Sciatic nerve (tissue), 2 donors: ENCODE measurements at places on chromosomes 5 and 9. TPM values are rescaled to one million over a fixed set of nuclear protein-coding genes. Genes with fewer than 3 reads are reported as not detected.

DNA sequence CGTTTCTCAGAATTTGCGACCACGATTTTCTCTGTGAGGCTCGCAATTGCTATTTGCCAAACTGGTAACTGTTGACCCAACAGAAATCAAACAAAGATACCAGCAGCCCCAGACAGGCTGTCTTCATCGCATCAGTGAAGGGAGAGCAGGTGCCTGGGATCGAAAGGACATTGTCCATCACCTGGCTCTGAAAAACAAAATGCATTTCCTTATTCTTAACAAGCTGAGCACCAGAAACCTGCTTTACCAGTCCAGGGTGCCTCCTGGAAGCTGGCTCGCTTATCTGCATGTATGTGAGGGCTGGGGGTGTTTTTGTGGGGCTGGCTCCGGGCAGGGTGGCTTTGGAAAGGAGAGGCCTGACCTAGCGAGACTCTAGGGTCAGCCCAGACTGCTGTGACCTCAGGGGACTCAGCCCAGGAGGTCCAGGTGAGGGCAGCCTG, 24.7 kb downstream of the WWC1 start:
- no peak for DNase-seq

CEL gene
- 2.7 TPM for total RNA-seq

- peak; percentile 49 for DNase-seq
Measured at GRCh38 chr5:179273441-179274145, 71.7 kb downstream of the ADAMTS2 start.

DNA sequence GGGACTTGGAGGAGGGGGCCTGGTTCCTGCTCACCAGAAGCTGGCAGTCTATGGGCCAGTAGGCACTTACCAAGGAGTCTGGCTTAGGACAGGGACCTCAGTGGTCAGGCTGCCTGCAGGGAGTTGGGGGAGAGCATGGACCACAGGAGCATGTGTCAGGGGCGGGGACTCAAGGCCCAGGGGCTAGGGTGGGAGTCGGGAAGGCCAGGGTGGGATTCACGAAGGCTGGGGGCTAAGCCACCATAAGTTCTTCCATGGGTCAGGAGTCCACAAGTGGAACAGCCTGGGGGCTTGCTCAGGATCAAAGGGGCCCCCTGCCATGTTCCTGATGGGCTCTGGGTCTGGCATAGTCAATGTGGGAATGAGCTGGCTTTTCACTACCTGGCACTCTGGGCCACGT, 11.5 kb upstream of the SLC25A48 start:
- DNase-seq = no peak

N4BP3 gene
- 2.6 TPM for total RNA-seq

DNA sequence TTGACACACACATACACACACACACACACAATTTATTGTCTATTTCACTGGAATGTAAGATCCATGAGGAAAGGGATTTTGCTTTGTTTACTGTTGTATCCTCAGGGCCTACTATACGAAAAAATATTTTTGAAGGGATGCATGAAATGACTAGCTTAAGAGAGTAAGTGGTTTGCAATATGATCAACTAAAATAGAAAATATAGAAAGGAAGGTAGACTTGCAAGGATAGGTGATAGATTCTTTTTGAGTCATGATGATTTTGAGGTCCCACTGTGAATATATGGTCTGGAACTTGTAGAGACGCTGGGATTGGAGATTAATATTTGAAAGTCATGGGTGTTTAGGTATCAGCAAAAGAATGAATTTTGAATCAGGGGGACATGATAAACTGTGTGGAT, 28.9 kb upstream of the OTULIN start:
- DNase-seq = no peak

GRCh38 chr5:146484714-146485391, 31.1 kb downstream of the GPR151 start:
- DNase-seq = no peak

DNA sequence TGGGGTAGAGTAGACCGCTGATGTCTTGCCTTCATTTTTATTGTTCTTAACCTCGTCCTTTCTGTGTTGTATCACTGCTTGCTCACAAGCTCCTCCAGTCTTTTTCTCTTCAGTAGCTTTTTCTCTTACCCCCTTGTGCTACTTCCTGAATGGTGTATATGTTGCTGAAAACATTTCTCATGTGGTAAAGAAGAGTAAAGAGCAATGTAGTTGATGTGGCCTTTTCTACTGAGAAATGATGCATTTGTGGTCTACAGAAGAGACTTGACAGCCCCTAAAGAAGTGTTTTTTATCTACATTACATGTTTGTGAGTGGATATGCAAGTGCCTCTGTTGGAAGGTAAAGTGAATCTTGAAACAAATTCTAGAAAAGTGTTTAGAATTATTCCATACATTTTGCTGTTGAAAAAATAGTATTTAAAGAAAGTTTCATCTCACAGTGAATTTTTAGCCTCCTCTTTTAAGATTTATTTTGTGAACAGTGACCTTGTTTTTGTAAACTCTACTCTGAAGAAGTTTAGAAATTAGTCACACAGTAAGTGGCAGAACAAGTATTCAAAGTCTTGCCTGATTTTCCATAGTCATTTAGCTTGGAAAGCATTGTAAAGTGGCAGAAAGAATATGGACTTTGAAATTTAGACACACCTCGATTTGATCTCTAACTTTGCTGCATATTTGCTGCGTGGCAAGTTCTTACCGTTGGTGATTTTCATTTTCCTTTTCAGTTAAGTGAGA, 17.4 kb downstream of the CDC42SE2 start:
- no peak for DNase-seq

DNA sequence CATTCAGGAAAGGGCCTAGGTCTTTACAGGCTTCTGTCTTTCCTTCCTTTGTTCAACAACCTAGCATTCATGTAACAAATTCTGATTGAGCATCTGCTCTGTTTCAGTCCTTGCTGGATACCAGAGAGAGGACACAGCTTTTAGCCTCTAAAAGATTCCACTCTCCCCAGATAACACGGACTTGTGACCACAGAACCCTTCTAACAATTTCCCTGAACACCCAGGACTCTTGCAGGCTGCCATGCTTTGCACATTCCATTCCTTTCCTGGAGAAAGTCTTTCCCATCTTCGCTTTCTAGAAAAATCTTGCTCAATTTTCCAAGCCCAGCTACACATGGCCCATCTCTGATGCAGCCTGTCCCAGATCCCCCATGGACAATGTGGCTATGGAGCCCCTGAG, 310.9 kb downstream of the ACTL7B start:
- no peak for DNase-seq

DNA sequence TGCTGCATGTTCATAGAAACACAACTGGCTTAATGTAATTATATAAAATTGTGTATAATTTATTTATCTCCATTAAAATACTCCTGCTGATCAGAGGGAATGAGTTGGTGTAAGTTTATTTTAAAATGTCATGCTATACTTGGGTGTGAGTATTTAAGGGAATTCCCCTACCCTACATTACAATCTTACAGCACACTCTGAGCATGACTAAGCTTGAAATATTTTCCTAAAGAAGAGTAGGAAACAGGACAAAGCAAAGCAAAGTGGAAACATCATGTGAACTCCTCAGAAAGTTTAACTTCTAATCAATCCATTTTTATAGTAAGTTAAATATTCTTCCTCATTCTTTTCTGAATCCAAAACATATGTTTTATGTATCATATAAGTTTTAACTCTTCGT, 1271.3 kb downstream of the EFNA5 start:
- no peak for DNase-seq

INSYN2B gene
- 0.27 TPM for total RNA-seq

GRCh38 chr5:53037141-53037859, 48.1 kb downstream of the ITGA2 start:
- DNase-seq = no peak

DNA sequence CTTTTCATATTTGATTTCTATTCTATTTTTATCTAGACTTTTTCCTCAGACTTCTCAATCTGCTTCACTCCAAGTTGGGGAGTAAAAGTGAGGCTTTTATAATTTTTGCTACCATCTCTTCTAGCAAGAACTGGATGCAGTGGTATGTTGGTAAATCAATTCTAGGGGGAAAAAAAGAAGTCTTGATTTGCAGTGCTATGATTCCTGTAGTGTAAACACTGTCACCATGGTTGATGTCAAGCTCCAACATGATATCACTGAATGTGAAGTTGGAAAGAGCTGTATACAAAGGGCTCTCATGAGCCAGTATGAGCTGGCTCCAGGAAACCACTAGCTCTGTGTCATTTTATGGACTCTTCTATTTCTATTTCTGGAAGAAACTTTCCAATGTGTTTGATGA, 439.2 kb downstream of the NTRK2 start:
- no peak for DNase-seq

DNA sequence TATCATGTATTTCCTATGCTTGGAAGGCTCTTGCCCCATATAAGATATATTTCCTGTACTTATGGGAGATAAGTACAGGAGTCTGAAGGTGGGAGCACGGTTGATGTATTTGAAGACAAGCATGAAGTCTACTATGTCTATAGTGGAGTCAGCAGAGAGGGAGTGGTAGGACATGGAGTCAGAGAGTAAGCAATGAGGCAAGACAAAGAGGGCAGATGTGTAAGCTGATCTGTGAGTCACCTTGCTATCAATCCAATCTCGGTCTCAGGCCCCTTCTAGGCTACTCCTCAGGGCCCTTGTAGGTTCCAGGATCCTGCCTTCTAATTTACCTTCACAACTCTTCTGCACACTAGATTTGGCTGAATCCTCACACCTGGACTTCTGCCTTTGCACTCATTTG, 105.5 kb downstream of the MACIR start:
- no peak for DNase-seq

- no peak for DNase-seq
Measured at GRCh38 chr9:110546411-110546871, 33.1 kb downstream of the SVEP1 start.

PTAR1 gene
- 63.4 TPM for total RNA-seq

DNA sequence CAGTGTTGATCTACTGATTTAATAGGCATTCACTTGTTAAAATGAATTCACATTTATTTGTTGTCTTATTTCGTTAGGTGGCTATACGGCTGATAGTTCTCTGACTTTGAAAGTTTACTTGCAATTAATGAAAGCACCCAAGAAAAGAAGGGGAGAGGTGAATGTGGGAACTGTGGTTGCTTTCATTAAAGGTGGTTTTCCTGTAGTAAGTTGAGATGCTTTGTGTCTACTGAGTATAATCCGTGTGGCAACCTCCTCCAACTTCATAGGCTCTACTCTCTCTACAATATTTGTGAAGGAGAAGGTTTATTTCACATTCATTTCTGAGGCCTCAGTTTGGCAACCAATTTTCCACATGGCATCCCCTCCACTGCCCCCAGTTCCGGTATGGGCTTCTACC, 12.8 kb upstream of the MACIR start:
- DNase-seq = no peak

GRCh38 chr5:2427983-2428382, 323.5 kb downstream of the IRX2 start:
- no peak for DNase-seq

CDX1 gene
- total RNA-seq = not detected

DNA sequence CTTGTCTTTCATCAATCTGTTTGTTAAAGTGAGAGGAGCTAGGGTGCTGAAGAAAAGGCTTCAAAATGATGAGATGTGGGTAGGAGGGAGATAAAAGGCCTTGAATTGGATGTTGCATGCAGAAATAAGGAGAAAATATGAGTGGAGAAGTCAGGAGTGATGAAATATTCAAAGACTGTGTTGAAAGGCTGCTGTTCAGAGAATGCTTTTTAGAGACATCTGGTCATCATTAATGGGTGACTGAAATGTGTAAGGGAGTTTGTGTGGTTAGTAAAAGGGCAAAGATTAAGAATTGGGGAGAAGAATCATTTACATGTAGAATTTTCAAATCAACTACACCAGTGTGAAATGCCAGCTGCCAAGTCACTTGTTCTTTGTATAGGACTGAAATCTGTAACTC, 383.9 kb downstream of the MAT2B start:
- DNase-seq = no peak

DNA sequence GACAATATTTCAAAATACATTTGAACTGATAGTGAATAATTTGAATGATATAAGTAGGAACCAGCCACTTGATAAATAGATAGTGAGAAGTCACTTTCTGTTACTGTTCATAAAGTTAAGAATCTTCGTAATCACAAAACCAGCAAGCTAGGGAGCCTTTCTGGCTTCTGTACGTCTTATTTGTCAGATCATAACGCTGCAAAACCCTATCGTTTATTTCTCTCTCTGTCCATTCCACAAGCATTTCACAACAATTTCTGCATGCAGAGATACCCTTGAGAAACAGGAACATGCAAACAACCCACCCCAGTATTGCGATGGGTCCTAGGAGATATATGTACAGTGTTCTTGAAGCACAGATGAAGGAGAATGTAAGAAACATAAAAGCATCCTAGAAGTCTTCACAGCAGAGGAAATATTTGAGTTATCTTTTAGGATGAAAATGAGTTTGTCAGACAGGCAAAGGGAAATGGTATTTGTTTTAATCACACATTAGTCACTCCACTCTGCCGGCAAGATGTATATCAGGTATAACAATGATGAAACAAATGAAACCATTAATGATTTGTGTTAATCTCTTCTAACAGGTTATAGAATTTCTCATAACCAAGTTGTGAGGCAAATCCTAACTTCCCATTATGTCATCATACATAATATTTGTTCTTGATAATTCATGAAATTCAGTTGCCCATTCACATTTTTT, 668.7 kb upstream of the FTMT start:
- no peak for DNase-seq

DNA sequence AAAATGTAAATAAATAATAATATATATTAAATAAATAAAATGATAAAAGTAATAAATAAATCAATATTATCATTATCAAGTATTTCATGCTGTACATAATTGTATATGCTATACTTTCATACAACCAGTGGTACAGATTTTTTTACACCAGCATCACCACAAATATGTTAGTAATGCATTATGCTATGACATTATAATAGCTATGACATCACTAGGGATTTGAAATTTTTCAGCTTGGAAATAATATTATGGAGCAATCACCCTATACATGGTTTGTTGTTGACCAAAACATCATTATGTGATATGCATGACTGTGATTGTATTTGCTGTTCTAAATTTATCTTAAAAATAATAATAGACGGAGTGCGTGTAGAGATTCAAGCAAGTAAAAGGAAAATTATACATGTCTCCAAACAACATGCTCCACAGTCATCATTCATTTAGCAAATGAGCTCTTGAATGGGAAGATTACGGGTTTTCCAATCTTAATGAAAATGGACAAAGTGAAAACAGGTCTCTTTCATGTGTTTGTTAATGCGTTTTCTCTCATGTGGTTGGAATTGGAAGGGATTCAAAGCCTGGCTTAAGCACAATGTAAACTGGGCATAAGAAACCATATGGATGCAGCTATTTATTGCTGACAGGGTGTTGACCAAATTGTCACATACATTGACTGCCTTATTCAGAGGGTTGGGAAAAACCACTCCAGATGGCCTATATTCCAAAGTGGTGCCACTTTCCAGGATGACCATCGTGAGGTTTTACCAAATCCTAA, 643.0 kb upstream of the RGMB start:
- no peak for DNase-seq

- DNase-seq = no peak
Measured at GRCh38 chr5:127923804-127924570, 159.6 kb upstream of the SLC12A2 start.

GRCh38 chr5:9294793-9295465, 250.9 kb downstream of the SEMA5A start:
- no peak for DNase-seq

IFNA6 gene
- total RNA-seq = not detected
